ENCODE measurements at places on chromosomes 6 and 20.

- H3K36me3 ChIP-seq = no peaks in the 10 kb centered on the region
- no peak overlapping the region for H3K27ac ChIP-seq
- no peak for DNase-seq
- H3K27me3 ChIP-seq = no peaks in the 10 kb centered on the region
- peaks cover 22% of the 10 kb centered on the region for H3K4me1 ChIP-seq
Measured at GRCh38 chr6:133964052-133964451, 11.0 kb downstream of the TBPL1 start.

GRCh38 chr20:8689337-8689736 is 379.6 kb upstream of the PLCB4 start:
- no peaks in the 10 kb centered on the region for H3K4me1 ChIP-seq
- DNase-seq = no peak
- no peaks in the 10 kb centered on the region for H3K36me3 ChIP-seq
- no peak overlapping the region for H3K27ac ChIP-seq
- H3K27me3 ChIP-seq = no peaks in the 10 kb centered on the region

- peaks cover 35% of the 10 kb centered on the region for H3K4me1 ChIP-seq
- H3K27ac ChIP-seq = no peak overlapping the region
- no peaks in the 10 kb centered on the region for H3K27me3 ChIP-seq
- H3K36me3 ChIP-seq = peaks cover 31% of the 10 kb centered on the region
- H3K4me3 ChIP-seq = no peak overlapping the region
- no peak for DNase-seq
Measured at GRCh38 chr6:42786525-42786985, 4.7 kb downstream of the BICRAL start.

DNA sequence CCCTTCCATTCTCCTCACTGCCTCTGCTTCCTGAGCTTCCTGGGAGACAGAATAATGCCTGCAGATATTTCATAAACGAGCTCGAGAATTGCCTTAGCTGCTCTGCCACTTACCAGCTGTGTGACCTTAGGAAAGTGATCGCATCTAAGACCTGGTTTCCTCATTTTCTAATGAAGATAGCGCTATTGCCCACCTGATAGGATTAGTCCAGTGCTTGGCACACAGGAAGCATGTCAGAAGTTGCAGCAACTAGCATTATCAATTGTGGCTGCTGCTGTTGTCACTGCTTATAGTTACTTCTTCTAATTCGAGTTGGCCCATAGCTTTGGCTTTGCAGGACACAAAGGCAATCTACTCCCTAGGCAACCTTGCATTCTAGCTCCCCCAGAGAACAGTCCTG is 305.5 kb upstream of the SGK1 start:
- H3K36me3 ChIP-seq = no peaks in the 10 kb centered on the region
- H3K4me3 ChIP-seq = no peak overlapping the region
- DNase-seq = no peak
- H3K27ac ChIP-seq = no peak overlapping the region
- peaks cover 18% of the 10 kb centered on the region for H3K27me3 ChIP-seq

DNA sequence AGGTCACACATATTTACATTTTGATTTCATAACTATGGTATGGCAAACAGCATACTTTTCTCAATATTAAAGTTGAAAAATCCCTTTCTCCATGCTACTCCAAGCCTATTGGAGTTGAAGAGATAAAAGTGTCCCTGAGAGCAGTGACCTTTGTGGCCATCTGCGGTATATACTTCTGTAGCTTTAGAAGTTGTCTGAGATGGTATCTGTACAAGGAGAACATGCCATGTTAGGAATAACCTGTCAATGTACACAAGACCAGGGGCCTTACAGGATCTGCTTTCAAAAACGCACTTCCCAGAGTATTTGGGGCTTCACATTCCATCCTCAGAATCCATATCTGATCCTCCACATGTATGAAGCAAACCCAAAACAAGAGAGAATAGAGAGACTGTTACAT is 226.7 kb downstream of the MEI4 start:
- no peak overlapping the region for H3K27ac ChIP-seq
- H3K4me3 ChIP-seq = no peak overlapping the region
- no peak for DNase-seq
- no peaks in the 10 kb centered on the region for H3K27me3 ChIP-seq
- no peaks in the 10 kb centered on the region for H3K36me3 ChIP-seq
- no peaks in the 10 kb centered on the region for H3K4me1 ChIP-seq

DNA sequence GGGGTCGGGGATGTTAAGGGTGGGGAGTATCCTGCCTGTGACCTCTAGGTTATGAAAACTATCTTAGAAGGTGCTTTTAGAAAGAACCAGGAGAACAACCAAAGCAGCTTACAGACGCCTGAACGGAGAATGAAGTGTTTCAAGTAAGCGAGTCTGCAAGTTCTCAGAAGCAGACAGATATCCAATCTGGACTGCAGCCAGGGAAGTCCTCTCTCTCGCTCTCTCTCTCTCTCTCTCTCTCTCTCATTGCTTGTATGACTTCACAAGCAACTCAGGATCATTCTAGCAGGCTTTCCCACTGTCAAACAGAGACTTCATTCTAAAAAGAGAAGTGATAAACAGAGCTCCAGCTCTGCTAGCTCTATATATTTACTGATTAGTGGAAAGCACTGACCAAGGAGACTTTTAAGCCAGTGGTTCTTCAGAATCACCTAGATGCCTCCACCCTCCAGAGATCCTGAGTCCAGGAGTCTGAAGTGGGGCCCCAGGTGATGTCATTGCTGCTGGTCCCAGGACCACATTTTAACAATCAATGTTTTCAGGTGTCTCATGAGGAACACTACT is 6.0 kb downstream of the TCF21 start:
- H3K4me3 ChIP-seq = no peak overlapping the region
- peaks cover 24% of the 10 kb centered on the region for H3K4me1 ChIP-seq
- no peak overlapping the region for H3K27ac ChIP-seq

DNA sequence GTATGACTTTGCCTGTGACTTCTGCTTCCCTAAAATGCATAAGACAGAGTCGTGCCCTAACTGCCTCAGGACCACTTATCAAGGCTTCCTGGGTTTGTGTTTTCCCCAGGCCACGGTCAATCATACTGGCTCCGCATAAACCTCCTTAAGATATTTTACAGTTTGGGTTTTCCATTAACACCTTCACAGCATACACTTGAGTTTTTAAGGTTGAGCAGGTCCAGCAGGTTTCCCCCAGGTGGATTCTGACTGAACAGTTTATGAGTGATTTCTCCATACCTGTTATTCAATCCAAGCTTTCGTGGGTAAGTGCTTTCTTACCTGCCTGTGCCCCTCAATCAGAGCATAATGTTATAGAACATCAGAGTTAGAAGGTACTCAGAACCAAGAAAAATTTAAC is 39.3 kb downstream of the NINL start:
- peaks cover 2% of the 10 kb centered on the region for H3K4me1 ChIP-seq
- H3K27me3 ChIP-seq = no peaks in the 10 kb centered on the region
- no peaks in the 10 kb centered on the region for H3K36me3 ChIP-seq
- no peak overlapping the region for H3K27ac ChIP-seq
- no peak overlapping the region for H3K4me3 ChIP-seq

GRCh38 chr6:46329568-46329967 is 158.8 kb upstream of the ENPP5 start:
- H3K4me1 ChIP-seq = peaks cover 8% of the 10 kb centered on the region
- peaks cover 8% of the 10 kb centered on the region for H3K27me3 ChIP-seq
- H3K4me3 ChIP-seq = no peak overlapping the region
- no peak overlapping the region for H3K27ac ChIP-seq

Data from activated CD4-positive, alpha-beta T cell treated with anti-CD3 and anti-CD28 coated beads, Interleukin-2, amount 10 ng/mL, durations not matched to agents 24 days and 14 days (primary cell).